ENCODE measurements at places on chromosomes 5 and 9. TPM values are rescaled to one million over a fixed set of nuclear protein-coding genes. Genes with fewer than 3 reads are reported as not detected.

Gene BARHL1
- total RNA-seq = not detected

Gene C9orf153
- 0.46 TPM for total RNA-seq

Gene OGN
- total RNA-seq = 63.2 TPM

Gene SLU7
- total RNA-seq = 25.8 TPM

Gene FOXD4L6
- not detected for total RNA-seq

- no peak for DNase-seq
These were observed 608.0 kb upstream of the ACO1 start for GRCh38 chr9:31776471-31776870.

GRCh38 chr5:95081500-95081960 is 203.4 kb downstream of the MCTP1 start:
- DNase-seq = no peak

GRCh38 chr9:2479056-2479565 is 142.5 kb upstream of the VLDLR start:
- no peak for DNase-seq

All from ovary (tissue), 10 donors.